ENCODE measurements at places on chromosomes 13 and 19.

- DNase-seq: no peak
These were observed 52.1 kb upstream of the EHD2 start for GRCh38 chr19:47661161-47661560.

- DNase-seq: no peak
These were observed 41.5 kb downstream of the NOTCH3 start for GRCh38 chr19:15159251-15159650.

GRCh38 chr13:46855166-46855565 lies 41.7 kb downstream of the HTR2A start:
- DNase-seq: no peak

DNA sequence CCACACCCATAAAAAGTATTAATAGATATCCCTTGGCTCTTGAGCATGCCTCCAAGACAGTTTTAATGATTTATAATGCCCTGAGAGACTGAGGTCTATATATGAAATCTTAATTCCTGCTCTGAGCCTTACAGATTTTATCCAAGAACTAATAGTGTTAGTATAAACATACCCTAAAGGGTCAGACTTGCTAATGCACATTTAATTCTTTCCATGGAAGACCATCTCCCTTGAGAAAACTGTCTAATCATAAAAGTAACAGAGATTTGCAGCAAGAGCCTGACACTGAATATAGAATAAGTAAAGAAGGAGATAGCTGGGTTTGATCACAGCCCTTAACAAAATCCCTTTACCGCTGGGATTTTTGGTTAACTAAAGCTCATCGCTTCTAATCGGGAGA lies 650.8 kb upstream of the KLF12 start:
- DNase-seq: no peak

GRCh38 chr19:13888281-13888680 lies 11.3 kb downstream of the NANOS3 start:
- no peak for DNase-seq

- DNase-seq: no peak
These were observed 1145.6 kb upstream of the MIR17HG start for GRCh38 chr13:90201676-90202460.

DNA sequence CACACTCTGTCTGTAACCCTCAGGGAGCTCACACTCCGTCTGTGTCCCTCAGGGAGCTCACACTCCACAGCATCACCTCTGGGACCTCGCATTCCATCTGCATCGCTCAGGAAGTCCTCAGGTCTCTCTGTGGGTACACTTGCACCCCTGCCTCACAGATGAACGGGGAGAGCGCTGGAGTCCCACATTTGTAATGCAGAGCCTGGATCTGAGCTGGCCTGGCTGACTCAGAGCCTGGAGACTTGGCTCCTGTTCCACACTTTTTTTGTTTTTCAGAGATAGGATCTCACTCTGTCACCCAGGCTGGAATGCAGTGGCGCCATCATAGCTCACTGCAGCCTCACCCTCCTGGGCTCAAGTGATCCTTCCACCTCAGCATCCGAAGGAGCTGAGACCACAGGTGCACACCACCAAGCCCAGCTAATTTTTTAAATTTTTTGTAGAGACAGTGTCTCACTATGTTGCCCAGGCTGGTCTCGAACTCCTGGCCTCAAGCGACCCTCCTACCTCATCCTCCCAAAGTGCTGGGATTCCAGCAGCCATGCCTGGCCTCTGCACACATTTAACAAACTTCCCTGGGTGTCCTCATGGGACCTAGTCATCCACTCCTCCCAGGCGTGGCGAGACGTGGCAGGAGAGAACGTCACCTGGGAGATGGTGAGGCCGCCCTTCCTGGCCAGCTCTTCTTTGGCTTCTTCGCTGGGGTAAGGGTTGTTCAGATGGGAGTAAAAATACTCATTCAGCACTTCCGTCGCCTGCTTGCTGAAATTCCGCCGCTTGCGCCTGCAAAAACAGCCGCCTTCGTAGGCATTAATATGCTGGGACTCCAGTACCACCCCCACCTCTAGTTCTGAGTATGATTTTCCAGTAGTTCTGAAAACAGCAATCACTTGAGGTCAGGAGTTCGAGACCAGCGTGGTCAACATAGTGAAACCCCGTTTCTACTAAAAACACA lies 31.0 kb downstream of the CILP2 start:
- no peak for DNase-seq

- DNase-seq: no peak
These were observed 12.8 kb downstream of the MIR17HG start for GRCh38 chr13:91360246-91360751.

- DNase-seq: no peak
These were observed 50.9 kb upstream of the TPM4 start for GRCh38 chr19:16025108-16026101.

- no peak for DNase-seq
These were observed 11.4 kb downstream of the CARD8 start for GRCh38 chr19:48244281-48244680.

GRCh38 chr13:25847145-25847544 lies 204.7 kb downstream of the SHISA2 start:
- no peak for DNase-seq

DNA sequence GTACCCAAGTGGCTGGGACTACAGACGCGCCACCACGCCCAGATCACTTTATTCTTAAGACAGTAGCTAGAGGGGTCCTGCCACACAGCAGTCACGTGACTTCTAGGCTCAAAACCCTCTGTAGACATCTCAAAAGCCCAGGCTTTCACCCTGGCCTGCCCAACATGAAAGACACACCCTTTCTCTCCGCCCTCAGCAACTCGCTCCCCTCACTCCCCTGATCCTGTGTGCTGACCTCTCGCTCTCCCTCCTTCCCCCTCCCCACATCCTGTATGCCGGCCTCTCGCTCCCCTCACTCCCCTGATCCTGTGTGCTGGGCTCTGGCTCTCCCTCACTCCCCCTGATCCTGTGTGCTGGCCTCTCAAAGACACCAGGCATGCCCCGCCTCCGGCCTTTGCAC lies 77.4 kb downstream of the SLC15A1 start:
- no peak for DNase-seq

- no peak for DNase-seq
These were observed 465.1 kb upstream of the PCDH20 start for GRCh38 chr13:61880578-61881283.

DNA sequence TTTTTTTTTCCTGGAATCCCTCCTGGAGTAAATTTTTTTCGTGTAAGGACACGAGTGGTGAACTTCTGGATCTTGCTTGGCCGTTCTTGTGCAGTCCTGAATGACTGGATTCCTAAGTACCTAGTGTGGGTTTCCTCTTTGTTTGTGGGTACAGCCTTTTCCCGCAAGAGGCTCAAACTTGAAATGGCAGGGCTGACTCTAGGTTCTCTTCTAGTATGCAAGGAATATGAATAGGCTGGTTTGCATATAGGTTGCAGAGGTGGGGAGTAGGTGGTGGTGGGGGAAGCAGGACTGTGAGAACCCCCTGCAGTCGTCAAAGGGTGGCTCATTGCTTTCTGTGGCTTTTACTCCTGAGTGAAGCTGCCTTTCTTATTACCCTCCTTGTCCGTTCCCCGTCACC lies 13.6 kb downstream of the UBAC2 start:
- DNase-seq: no peak

- DNase-seq: no peak
These were observed 102.1 kb downstream of the ATP8A2 start for GRCh38 chr13:25473864-25474263.

- no peak for DNase-seq
These were observed 2.2 kb upstream of the PCDH9 start for GRCh38 chr13:67232384-67232783.

GRCh38 chr19:56838909-56839651 lies 1.4 kb downstream of the PEG3 start:
- no peak for DNase-seq

GRCh38 chr13:105278943-105279381 lies 1256.5 kb downstream of the EFNB2 start:
- no peak for DNase-seq

- no peak for DNase-seq
These were observed at the start of gene WTIP for GRCh38 chr19:34480971-34481841. WTIP (plus strand) TSS chr19:34481758; CDS start chr19:34481975, 217 bp downstream.

- no peak for DNase-seq
These were observed 357.7 kb downstream of the LMO7 start for GRCh38 chr13:75993823-75994222.

GRCh38 chr13:58254943-58255342 lies 623.4 kb downstream of the PCDH17 start:
- no peak for DNase-seq

DNA sequence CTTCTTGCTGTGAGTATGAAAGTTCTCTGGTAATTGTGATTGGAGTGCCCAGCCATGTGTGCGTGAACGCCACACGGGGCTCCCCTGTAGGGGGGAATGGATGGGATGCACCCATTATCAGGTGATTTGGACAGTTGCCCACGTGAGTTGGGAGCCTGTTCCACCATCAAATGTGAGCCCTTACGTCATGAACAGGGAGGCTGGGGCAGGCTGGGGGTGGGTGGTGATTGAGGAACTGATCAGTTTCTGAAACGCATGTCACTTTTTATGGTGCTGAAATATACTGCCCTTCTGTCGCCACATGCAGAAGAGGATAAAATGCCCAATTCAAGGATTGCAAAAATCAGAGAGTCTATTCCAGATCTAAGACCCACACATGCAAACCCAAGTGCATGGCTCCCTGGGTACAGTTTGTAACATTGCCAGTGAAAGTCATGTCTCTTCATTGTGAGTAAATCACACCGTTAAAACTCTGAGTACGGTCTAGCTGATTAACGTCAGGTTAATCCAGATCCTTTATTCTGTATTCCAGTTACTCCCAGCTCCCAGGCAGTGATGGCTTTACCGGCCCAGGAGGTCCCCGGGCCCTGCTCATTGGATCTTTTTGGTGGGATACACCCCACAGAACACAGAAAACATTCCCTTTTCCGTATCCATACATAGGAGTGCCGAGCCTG lies 90.2 kb downstream of the RAB20 start:
- DNase-seq: no peak

DNA sequence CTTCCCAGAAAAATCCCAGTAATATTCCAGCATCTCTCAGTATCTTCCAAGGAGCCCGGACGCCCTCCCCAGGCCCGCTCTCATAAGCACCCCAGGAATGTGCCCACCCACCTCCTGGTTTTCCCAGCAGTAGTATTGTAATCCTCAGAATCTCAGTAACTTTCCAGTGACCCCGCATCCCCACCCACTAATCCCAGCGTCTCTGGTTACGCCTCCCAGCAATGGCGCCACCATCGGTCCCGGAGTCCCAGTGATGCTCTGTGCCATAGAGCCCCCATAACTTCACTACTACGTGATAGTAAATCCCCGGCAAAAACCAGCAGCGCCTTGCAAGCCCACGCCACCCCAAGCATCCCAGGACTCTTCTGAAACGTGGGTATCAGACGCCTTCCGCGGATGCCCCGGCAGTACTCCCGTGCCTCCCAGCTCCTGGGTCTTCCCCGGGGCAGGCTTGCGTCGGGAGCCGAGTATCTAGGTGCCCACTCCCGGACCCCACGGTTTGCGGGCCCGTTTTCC lies 928 bp upstream of the PNPLA6 start:
- DNase-seq: no peak

DNA sequence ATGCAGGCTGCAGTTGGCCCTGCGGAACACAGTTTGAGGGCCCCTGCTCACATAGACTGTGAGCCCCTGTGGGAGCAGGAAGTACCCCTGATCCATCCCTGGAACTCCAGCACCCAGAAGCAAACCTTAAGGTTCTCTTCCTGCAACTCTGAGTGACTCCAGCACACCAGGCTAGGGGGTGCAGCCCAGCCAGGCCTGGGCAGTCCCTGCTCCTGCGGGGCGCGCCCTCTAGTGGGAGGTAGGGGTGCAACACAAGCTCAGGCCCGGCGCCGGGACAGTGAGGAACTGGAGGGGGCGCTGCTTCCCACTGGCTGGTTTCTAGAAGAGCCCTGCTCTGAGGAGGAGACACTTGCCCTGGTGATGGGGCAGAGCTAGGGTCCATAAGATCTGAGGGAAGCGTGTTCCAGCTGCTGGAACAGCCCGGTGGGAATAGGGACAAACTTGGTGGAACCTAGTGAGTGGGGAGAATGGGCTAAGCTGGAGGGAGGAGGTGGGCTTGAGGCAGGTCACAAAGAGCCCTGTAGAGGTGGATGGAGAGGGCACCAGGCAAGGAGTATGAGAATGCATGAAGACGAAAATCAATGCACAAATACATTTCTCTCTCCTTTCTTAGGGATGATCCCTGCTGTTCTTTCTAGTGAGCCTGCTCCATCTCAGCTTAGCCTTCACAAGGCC lies 5.0 kb downstream of the ZSCAN5A start:
- DNase-seq: no peak

DNA sequence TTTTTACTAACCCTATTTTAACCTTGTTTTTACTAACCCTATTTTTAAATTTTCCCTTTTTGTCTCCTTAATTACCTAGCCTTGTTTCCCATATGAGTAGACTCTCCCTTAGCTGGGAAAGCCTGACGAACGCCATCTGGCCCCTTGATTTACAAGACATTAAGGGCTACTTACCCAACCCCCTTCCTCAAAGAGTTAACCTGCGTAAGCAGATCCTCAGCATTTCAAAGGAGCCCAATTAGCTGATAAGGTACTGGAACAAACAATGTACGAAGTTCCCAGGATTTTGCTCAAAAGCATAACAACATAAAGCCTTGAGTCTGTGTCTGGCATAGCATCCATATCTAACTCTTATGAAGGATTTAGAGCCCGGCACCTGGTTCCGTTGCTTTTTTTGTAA lies 4.7 kb upstream of the MVB12A start:
- no peak for DNase-seq

GRCh38 chr13:36420437-36420891 lies 11.8 kb upstream of the CCNA1 start:
- DNase-seq: peak; percentile 24

All from NCI-H1417 treated with DMSO at 0.1 percent for 48 hours (cell line).